ENCODE measurements at places on chromosomes 1 and 21.

GRCh38 chr1:245099401-245099800, 55.4 kb upstream of the KIF26B start:
- DNase-seq = no peak

- DNase-seq = no peak
These were observed 323.5 kb downstream of the SIPA1L2 start for GRCh38 chr1:232306269-232306961.

GRCh38 chr1:199811163-199811562, 216.3 kb upstream of the NR5A2 start:
- no peak for DNase-seq

DNA sequence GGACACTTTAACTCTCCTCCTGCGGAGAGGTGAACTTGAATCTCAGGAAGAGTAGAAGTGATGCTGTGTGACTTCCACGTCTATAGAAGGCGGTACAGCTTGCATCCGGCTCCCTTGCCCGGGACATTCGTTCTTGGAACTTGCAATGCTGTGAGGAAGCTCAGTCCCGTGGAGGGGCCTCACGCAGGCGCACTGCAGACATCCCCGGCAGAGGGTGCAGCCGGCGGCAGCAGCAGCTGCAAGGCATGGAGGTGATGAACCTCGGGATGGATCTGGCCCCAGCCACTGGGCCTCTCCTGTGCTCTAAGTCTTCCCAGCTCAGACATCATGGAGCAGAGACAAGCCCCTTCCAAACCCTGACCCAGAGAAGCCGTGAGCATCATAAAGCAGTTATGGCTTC, 61.8 kb upstream of the SOD1 start:
- no peak for DNase-seq

GRCh38 chr1:90959352-90960206, 62.3 kb downstream of the ZNF644 start:
- no peak for DNase-seq

- no peak for DNase-seq
These were observed 40.4 kb upstream of the SYNC start for GRCh38 chr1:32742956-32743355.

- no peak for DNase-seq
These were observed 36.2 kb upstream of the MRPS6 start for GRCh38 chr21:34037009-34037795.

- no peak for DNase-seq
These were observed 33.6 kb upstream of the GNG5 start for GRCh38 chr1:84539972-84540371.

DNA sequence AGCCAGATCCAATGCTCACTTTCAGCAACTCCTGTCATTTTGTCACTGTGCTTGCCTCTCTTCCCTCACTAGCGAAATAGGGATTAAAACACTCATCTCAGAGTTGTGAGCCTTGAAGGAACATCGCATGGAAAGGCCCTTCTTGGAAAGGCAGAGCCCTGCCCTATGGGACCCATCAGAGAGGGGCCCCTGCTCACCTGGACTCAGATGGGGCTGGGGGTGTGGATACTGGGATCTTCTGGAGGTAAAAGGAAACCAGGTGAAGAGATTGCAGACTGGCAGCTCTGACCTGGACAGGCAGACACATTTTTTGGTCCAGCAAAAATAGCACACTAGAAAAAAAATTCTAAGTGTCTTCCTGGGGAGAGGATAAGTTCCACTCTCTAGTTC, 54.2 kb upstream of the EPS8L3 start:
- no peak for DNase-seq

DNA sequence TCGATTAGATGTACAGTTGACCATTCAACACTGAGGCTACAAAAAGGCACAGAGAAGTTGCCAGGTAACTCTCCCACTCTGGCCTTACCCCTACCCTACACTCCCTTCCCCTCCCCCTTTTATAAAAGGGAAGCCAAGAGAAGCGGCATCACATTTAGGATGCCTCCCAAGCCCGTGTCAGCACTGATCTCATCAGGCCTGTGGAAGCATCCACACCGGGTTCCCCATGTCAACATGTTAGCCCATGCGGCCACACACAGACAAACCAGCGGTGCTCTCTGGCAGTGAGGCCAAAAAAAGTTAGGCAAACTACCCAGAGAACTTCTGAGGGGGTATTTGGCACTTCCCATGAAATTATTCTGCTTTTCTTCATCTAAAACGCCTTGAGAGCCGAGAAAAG, 29.9 kb downstream of the BCAR3 start:
- no peak for DNase-seq

- DNase-seq = no peak
These were observed 15.9 kb downstream of the PALMD start for GRCh38 chr1:99661780-99662179.

GRCh38 chr21:17051054-17051453, 461.8 kb upstream of the CXADR start:
- no peak for DNase-seq

DNA sequence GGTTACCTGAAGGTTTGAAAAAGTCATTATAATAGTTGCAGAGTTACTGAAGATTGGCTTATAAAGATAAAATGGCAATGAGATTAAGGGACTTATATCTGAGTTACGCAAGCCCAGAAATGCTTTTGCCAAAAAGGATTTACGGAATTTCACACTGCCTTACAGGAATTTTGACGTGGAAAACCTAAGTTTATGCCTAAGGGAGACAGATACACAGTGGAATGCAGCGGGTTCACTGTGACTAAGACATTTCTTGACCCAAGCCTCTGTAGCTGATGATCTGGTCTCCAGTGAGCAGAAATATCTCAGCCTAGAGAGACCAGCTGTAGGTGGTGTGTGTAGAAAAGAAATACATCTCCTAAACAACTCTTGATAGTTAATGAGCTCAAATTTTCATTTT, 10.1 kb upstream of the EXO1 start:
- DNase-seq = no peak

DNA sequence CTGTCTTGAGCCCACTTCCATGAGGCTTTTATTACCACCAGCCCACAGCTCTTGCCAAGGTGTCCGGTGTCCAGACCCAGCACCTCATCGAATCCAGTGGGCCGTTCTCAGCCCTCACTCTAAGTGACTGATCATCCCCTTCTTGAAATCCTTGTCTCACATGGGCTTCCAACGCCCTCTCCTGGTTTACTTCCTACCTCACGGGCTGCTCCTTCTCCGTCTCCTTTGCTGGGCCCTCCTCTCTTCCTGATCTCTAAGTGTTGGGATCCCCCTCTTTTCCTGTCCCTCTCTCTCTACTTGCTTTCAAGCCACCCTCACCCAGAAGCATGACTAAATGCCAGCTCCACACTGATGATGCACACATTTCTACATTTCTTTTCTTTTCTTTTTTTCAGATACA, 9.0 kb upstream of the RHBG start:
- DNase-seq = no peak

GRCh38 chr1:55724551-55725325, 509.6 kb upstream of the USP24 start:
- DNase-seq = no peak

Measured in D721Med (cell line).